Activated naive CD8-positive, alpha-beta T cell treated with anti-CD3 and anti-CD28 coated beads, Interleukin-2, amount 10 ng/mL, durations not matched to agents 7 days and 5 days (primary cell): ENCODE measurements at places on chromosomes 13 and 19.
A peak's percentile ranks its signal among the peaks of the same experiment; 100 is the strongest.

DNA sequence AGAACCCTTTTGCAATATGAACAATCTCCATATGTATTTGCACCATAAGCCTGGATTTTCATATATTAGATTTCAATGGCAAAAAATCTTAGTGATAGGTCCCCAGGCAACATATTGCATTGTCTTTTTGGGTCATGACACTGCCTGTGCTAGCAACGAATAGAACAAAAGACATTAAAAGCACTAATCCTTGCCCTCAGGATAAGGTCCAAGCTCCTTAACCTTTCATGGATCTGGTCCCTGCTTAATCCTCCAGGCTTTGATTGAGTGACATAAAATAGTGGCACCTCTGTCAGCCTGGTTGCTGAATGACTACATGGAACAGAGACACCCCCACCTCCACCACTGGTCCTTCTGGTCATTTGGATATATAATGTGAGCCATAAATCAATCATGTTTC lies 134.4 kb downstream of the RBM26 start:
- no peak for DNase-seq
- H3K4me3 ChIP-seq = no peak overlapping the region
- no peak overlapping the region for H3K27ac ChIP-seq
- H3K4me1 ChIP-seq = no peaks in the 10 kb centered on the region

- H3K36me3 ChIP-seq = no peaks in the 10 kb centered on the region
- H3K27ac ChIP-seq = no peak overlapping the region
- no peak overlapping the region for H3K4me3 ChIP-seq
These were observed 17.5 kb downstream of the RYR1 start for GRCh38 chr19:38451036-38451435.

- H3K27me3 ChIP-seq = peaks cover 10% of the 10 kb centered on the region
- no peak for DNase-seq
- H3K4me1 ChIP-seq = peaks cover 2% of the 10 kb centered on the region
- H3K4me3 ChIP-seq = no peak overlapping the region
- H3K27ac ChIP-seq = no peak overlapping the region
These were observed 179.8 kb upstream of the UBL3 start for GRCh38 chr13:30030141-30030750.

GRCh38 chr19:30593356-30593755 lies 221.2 kb downstream of the ZNF536 start:
- no peaks in the 10 kb centered on the region for H3K36me3 ChIP-seq
- no peak overlapping the region for H3K4me3 ChIP-seq
- no peak for DNase-seq

DNA sequence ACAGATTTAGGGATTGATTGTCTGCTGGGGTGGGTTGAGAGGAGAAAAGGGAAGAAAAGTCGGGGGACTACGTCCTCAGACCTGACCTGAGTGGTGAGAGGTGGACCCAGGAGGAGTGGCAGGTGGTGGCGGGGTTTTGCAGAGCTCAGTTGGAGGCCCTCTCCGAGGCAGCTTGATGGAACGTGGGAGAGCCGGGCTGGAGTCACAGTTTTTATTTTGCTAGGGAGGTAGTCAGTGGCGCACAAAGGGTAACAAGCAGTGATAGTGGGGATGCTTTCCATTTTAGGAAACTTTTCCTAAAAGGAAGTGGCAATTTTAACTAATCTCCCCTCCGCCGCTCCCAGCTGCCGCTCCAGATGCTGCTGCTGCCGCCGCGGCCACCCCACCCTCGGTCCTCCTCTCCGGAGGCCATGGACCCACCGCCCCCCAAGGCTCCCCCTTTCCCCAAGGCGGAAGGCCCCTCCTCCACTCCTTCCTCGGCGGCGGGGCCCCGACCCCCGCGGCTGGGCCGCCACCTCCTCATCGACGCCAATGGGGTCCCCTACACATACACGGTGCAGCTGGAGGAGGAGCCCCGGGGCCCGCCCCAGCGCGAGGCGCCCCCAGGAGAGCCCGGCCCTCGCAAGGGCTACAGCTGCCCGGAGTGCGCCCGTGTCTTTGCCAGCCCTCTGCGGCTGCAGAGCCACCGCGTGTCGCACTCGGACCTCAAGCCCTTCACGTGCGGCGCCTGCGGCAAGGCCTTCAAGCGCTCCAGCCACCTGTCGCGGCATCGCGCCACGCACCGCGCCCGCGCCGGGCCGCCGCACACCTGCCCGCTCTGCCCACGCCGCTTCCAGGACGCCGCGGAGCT lies 1.1 kb upstream of the ZNF581 start:
- peak overlapping the region; percentile 97 for H3K4me3 ChIP-seq
- H3K27ac ChIP-seq = peak overlapping the region; percentile 99
- peaks cover 13% of the 10 kb centered on the region for H3K36me3 ChIP-seq
- peaks cover 38% of the 10 kb centered on the region for H3K4me1 ChIP-seq
- no peaks in the 10 kb centered on the region for H3K27me3 ChIP-seq

GRCh38 chr13:114124921-114125320 lies 7.5 kb downstream of the RASA3 start:
- H3K27me3 ChIP-seq = peaks cover 2% of the 10 kb centered on the region
- peaks cover 60% of the 10 kb centered on the region for H3K4me1 ChIP-seq
- DNase-seq = no peak
- peak overlapping the region; percentile 87 for H3K27ac ChIP-seq
- H3K36me3 ChIP-seq = peaks cover 25% of the 10 kb centered on the region

DNA sequence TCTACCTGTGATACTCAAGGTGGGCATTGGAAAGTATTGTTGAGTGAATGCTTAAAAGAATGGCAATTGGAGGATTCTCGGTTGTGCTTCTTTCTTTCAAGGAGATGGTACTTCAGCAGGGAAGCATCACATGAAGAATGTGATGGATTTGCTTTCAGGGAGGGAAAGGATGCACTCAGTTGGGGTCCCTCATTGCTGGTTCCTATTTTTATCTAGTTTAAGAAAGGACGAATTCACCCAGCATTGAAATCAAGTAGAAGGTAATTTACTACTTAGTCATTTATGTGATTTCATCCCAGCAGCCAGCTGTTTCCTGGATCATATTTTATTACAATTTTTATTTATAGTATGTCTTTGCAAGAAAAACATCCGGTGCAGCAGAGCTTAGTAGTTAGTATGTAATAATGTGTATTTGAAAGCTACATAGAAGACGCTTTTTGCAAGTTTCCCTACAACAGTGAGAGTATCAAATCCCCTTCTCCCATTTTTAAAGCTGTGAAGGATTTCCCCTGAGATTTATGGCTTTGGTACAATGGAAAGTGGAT lies 417.9 kb downstream of the GPC5 start:
- H3K4me3 ChIP-seq = no peak overlapping the region
- no peak overlapping the region for H3K27ac ChIP-seq
- no peaks in the 10 kb centered on the region for H3K27me3 ChIP-seq
- no peaks in the 10 kb centered on the region for H3K36me3 ChIP-seq

DNA sequence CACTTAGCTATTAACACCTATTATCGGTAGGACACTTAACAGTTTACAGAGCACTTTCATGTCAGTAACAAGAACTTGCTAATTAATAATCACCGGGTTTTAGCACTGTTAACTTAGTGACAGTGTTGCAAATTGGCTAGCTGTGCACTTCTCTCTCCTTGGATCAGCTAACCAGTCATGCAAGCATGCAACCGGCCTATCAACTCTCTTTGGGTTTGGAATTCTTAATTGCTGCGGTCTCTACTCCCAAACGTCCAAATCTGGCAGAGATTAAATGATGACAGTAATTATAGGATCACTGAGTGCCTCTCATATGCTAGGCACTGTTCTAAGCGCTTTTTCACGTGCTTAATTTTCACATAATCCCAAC lies 1.2 kb downstream of the EPS15L1 start:
- peak overlapping the region; percentile 93 for H3K4me3 ChIP-seq
- no peaks in the 10 kb centered on the region for H3K36me3 ChIP-seq
- peaks cover 2% of the 10 kb centered on the region for H3K27me3 ChIP-seq
- H3K4me1 ChIP-seq = peaks cover 16% of the 10 kb centered on the region
- H3K27ac ChIP-seq = no peak overlapping the region

DNA sequence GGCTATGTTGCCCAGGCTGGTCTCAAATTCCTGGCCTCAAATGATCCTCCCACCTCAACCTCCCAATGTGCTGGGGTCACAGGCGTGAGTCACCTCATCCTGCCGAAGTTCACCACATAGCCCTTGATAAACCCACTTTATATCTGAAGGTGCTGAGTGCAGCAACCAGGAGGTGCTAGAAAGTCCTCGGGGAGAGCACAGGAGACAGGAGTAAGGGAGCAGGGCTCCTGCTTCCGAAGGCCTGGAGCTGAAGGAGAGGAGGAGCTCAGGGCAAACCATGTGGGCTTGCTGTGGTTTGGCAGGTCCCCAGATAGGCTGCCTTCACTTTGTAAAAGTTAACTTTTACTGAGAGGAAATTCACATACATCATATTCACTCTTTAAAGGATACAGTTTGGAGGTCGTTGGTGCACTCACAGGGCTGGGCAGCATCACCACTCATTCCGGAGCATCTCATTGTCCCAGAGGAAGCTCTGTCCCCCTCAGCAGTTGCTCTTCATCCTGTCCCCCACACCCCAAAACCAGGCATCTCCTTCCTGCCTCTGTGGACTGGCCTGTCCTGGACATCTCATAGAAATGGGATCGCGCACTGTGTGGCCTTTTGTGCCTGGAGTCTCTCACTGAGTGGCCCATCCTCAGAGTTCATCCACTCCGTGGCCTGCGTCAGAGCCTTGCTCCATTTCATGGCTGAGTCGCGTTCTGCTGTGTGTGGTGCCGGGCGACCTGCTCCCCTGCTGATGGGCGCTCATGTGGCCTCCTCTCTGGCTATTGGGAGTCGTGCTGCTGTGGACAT lies 49.5 kb downstream of the KDM4B start:
- no peaks in the 10 kb centered on the region for H3K27me3 ChIP-seq
- H3K4me1 ChIP-seq = peaks cover 2% of the 10 kb centered on the region
- DNase-seq = no peak
- H3K27ac ChIP-seq = no peak overlapping the region

DNA sequence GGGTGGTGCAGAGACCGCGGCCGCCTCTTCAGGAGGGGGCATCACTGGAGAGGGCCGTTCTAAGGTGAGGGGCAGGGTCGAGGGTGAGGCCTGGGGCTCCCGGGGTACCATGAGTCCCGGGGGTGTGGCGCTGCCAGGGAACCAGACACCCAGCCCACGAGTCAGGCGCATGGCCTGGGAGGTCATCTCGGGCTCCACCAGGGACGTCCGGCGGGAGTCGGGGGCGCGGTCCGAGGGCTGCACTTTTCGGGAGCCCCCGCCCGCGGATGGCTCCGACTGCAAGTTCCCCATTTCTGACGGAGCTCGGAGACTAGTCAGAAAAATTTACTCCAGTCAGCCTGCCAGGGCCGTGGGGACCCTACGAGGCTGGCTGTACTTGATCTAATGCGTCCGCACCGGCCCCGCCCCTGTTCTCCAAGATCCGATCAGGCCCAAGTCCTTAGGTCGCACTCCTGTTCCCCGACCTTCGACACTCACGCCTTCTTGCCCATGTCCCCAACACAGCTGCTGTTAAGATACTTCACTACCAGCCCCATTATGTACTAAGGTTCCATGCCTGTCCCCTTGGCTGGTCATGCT lies 774 bp downstream of the GGN start:
- DNase-seq = no peak
- H3K27me3 ChIP-seq = peaks cover 36% of the 10 kb centered on the region
- peak overlapping the region; percentile 93 for H3K4me3 ChIP-seq
- peaks cover 11% of the 10 kb centered on the region for H3K4me1 ChIP-seq
- H3K36me3 ChIP-seq = peaks cover 17% of the 10 kb centered on the region

DNA sequence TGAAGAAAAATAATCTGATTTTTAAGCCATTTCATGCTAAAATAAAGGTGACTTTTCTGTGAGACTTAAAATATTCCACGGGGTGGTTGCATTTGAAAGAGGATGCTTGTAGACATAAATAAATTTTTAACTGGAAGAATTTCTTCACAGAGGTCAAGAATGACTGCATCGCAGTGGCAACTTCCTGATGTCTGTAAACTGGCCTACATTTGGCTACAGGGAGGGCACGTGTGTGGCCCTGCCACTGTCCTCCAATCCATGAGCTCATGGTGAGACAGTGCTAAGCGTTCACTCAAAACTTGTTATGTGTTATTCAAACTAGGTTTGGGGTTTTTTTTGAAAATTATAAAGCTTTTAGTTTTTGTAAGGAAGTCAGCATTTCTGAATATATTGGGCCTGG lies 1089.3 kb downstream of the EFNB2 start:
- no peak overlapping the region for H3K4me3 ChIP-seq
- no peaks in the 10 kb centered on the region for H3K27me3 ChIP-seq
- no peaks in the 10 kb centered on the region for H3K36me3 ChIP-seq
- H3K27ac ChIP-seq = no peak overlapping the region

GRCh38 chr13:26460648-26461047 lies 96.8 kb upstream of the WASF3 start:
- no peak overlapping the region for H3K4me3 ChIP-seq
- H3K27ac ChIP-seq = no peak overlapping the region
- H3K27me3 ChIP-seq = peaks cover 5% of the 10 kb centered on the region
- H3K4me1 ChIP-seq = no peaks in the 10 kb centered on the region

- no peak overlapping the region for H3K4me3 ChIP-seq
- no peak overlapping the region for H3K27ac ChIP-seq
- H3K27me3 ChIP-seq = no peaks in the 10 kb centered on the region
- no peaks in the 10 kb centered on the region for H3K36me3 ChIP-seq
- DNase-seq = no peak
These were observed 1461.6 kb downstream of the PCDH9 start for GRCh38 chr13:65768545-65768944.

- H3K27ac ChIP-seq = no peak overlapping the region
- DNase-seq = no peak
- H3K4me1 ChIP-seq = no peaks in the 10 kb centered on the region
- H3K27me3 ChIP-seq = no peaks in the 10 kb centered on the region
- H3K4me3 ChIP-seq = no peak overlapping the region
- no peaks in the 10 kb centered on the region for H3K36me3 ChIP-seq
These were observed 248.5 kb downstream of the SLITRK1 start for GRCh38 chr13:83633746-83634145.

DNA sequence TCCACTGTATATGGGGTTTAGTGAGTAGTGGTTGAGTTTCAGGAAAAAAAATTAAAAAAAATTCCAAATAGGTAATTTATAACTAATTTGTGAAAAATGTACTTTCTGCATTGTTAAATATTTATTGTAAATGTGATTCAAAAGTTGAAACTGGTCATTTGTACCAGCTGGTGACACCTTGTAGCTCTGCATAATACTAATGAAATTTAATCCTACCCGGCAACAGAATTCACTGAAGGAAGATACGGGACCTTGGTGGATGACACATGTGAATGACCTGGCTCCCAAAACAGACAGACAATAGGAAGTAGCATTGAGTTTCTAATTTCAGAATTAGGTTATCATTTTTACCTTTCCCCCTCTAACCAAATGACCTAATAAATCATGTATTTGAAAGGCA lies 73.8 kb downstream of the SLITRK6 start:
- no peak overlapping the region for H3K4me3 ChIP-seq
- H3K27me3 ChIP-seq = no peaks in the 10 kb centered on the region

DNA sequence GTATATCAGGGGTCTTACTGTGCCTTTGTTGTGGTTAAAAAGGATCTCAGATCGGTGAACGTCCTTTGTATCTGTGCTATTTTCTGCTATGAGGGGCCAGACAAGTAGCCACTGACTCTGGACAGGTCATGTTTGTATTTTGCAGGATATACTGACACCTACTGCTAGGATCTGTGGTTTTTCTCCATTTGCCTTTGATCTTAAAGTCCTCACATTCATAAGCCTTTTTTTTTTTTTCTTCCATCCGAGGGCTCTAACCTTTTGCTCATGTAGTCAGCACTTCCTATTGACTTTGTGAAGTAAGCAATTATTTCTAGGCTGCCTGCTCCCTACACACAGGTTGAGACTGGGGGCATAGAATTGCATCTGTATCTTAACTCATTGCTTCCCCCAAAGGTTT lies 106.2 kb downstream of the SLITRK5 start:
- H3K4me1 ChIP-seq = no peaks in the 10 kb centered on the region
- no peaks in the 10 kb centered on the region for H3K27me3 ChIP-seq
- H3K36me3 ChIP-seq = no peaks in the 10 kb centered on the region

GRCh38 chr13:20231839-20232555 lies at the start of gene GJB6:
Gene GJB6 (minus strand): TSS chr13:20232319. CDS start chr13:20223480, 8,839 bp downstream.
- peak within 1 kb of the TSS; percentile 88 for H3K4me3 ChIP-seq
- DNase-seq = peak; percentile 66
- peaks cover 12% of the 10 kb centered on the region for H3K4me1 ChIP-seq
- peak within 1 kb of the TSS; percentile 84 for H3K27ac ChIP-seq
